Ecto neural progenitor cell (in vitro differentiated cells): ENCODE measurements at places on chromosomes 5 and 9.

GRCh38 chr9:136138566-136138965, 19.9 kb upstream of the TMEM250 start:
- peak; percentile 81 for DNase-seq

GRCh38 chr9:104879555-104880309, 48.2 kb downstream of the ABCA1 start:
- no peak for DNase-seq

DNA sequence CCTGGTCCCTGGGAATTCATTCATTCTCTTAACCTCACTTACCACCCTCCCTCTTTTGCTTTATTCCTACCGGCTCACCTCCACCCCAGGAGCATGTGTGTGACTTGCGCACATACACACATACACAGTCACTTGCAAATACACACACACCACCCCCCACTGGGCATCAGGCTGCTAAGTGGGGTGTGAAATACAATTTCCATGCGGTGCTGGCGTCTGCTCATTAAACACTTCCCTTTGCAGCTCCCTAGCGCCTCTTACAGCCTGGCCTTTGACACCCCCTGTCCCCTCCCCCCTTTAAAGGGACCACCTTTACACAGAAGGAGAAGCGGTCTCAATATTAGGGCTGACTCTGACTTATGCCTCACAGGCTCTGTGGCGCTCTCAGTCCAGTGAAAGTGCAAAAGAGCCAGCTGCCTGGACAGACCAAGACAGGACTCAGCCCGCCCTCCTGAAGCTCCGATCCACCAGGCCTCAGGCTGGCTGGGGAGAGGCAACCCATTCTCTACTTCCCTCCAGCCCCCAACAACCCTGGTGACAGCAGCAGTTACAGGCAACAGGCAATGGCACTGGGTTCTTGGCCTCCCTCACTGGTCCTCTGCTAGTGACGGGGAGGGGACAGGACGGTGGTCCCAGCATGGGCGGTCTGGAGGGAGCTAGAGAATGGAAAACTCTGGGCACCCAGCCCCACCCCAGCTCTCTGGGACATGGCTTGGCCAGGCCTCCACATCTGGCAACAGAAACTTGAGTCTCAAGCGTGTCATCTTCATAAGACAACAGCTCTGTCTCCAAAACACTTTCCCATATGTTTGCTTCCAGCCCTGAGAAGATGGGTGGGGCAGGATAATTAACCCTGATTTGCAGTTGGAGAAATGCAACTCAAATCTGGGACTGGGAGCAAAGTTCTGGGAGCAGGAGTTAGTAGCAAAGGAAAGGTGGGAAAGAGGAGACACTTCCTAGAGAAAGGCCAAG, 12.0 kb downstream of the ENHO start:
- no peak for DNase-seq

GRCh38 chr5:107805824-107806223, 135.1 kb upstream of the EFNA5 start:
- no peak for DNase-seq

DNA sequence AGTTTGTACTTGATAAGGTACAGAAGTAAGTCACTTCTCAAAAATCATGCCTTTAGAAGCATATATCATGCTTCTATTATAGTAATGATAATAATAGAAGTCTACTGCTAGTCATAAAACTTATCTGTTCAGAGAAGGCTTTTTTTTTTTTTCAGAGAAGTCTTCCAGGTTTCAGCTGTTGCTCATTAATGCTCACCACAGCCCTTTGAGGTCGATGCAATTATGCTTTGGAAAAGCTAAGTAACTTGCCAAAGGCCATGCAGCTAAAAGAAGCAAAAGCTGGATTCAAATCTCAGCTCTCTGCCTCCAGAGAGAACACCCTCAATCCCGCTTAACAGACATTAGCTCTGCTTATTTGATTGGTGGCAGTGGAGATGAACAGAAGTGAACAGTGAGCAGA, 150.8 kb downstream of the DOCK8 start:
- DNase-seq, result no peak

DNA sequence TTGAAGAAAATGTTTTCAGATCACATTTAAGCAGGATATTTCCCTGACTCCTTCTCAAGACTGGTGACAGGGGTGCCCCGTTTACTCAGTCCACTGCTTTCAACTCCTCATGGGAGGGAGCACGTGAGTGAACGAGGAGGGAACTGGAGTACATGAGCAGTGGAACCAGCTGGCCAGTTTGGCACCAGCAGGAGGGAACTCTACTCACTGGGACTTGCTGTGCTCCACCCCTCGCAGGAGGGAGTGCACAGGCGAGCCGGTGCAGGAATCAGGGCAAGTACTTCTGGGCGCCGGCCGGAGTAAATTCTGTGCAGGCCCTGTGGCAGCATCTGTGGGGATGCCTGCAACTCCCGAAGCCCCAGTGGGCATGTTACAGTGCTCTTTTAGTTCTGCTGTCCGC, 1941.1 kb upstream of the C9orf72 start:
- DNase-seq, result peak; percentile 52

DNA sequence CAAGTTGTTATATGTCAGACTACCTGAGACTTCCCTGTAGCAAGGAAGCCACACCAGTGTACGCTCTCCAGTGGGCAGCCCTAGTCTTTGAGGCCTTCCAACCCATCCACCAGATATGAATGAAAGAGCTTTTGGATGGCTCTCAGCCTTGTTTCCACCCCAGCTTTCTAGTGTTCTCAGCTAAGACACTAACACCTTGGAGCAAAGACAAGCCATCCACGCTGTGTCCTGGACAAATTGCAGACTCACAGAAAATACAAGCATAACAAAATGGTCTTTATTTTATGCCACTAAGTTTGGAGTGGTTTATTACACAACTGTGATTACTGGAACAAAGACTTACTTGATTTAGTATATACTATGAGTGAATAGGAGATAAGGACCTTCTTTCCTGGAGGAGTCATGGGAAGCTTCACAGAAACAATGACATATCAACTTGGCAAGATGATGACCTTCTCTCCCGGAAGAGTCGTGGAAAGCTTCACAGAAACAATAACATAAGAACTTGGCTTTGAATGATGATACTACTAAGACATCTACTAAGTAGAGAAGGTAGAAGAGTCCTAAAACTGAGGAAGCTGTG, 134.0 kb upstream of the VCAN start:
- no peak for DNase-seq

DNA sequence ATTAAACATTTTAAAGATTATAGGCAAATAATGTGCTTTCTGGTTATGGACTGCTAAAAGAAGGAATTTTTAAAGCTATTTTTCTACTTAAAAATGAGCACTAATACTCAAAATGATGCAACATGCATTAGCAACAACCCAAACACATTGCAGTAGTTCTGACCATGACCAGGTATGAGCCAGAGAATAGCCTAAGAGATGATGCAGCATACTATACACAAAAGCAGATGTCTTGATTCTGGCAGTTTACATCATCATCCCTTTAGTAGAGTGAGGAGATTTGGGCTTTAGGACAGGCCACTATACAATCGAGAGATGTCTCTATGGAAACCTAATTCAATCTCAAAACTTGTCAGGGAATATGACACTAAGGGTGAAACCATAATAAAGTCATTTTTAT, 307.1 kb downstream of the PRR16 start:
- no peak for DNase-seq

DNA sequence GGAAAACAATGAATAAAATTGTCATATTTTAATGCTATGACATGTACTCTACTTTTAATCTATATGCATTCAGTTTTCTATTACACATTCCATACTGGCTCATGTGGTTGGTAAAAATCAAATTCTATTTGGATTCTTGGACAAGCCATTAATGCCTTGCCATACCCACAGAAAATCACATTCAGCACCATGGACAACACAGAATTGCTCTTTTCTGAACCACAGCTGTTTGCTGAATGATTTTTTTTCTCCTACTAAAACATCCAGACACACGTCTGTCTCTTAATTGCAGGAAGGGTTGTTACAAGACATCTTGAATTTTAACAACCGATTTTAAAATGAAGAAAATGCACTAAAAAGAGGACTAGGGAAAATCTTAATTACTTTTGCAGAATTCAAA, 675.6 kb downstream of the BRINP1 start:
- no peak for DNase-seq

GRCh38 chr9:122364783-122365150, 6.1 kb upstream of the PTGS1 start:
- DNase-seq, result no peak

- DNase-seq, result no peak
Measured at GRCh38 chr5:61000887-61001286, 55.9 kb downstream of the NDUFAF2 start.

- DNase-seq, result no peak
Measured at GRCh38 chr9:131697908-131698617, 41.8 kb downstream of the RAPGEF1 start.

DNA sequence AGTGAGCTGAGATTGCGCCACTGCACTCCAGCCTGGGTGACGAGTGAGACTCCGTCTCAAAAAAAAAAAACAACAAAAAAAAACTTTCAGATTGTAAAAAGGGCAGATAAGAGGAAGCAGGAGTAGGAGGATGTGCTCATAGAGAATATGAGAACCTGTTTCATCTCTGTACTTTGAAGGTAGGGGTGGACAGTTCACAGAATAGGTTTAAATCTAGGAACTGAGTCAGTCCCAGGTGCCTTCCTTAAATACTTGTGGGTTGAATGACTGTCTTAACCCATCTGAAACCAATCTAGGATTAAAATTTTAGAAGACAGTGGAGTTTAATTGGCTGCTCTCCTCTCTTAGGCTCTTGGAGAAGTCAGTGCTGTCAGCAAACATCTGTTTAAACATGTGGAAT, 12.4 kb downstream of the POLK start:
- no peak for DNase-seq

- DNase-seq, result peak; percentile 70
Measured at GRCh38 chr9:116156621-116157314, 3.2 kb downstream of the PAPPA start.

- DNase-seq, result no peak
Measured at GRCh38 chr9:76231001-76231400, 163.2 kb downstream of the RFK start.

GRCh38 chr5:10700516-10700915, 60.5 kb downstream of the DAP start:
- DNase-seq, result no peak

- no peak for DNase-seq
Measured at GRCh38 chr5:90174236-90174635, 235.3 kb downstream of the CETN3 start.

DNA sequence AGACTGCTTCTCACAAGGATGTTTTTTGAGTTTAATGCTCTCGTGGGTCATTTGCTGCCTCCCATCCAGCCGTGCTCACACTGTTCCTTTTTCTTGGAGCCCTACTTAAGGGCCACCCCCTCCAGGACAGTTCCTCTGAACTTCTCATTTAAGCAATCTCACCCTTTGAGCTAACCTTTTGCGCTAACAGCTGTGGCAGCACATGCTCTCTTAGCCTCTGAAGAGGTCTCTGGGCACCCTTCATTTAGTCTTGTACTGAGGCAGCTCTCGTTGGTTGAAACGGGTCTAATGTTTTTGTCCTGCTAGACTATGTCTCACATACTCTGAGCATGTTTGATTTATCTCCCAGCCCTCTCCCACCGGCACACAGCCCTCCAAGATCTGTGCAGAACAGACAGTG, 11.8 kb downstream of the ALDH1B1 start:
- DNase-seq, result no peak

DNA sequence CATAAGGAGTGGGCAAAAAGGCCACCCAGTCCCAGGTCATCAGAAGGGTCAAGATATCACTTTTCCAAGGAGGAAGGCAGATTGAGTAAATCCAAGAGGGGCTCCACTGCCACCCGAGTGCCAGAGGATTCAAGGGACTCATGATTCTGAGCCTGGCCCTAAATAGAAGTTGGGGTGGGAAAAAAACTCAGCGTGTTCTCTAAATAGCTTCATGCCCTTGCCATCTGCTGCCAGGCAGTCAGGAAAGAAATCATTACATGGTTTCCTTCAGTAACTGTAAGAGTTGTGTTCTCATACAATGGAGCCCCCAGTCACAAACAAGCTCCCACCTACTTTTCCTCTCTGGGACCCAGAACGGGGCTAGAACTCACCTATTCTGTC, 37.2 kb downstream of the SAR1B start:
- DNase-seq, result no peak

- no peak for DNase-seq
Measured at GRCh38 chr9:129133082-129133481, 21.9 kb downstream of the PTPA start.

GRCh38 chr9:12968093-12968492, 193.3 kb downstream of the LURAP1L start:
- DNase-seq, result no peak

DNA sequence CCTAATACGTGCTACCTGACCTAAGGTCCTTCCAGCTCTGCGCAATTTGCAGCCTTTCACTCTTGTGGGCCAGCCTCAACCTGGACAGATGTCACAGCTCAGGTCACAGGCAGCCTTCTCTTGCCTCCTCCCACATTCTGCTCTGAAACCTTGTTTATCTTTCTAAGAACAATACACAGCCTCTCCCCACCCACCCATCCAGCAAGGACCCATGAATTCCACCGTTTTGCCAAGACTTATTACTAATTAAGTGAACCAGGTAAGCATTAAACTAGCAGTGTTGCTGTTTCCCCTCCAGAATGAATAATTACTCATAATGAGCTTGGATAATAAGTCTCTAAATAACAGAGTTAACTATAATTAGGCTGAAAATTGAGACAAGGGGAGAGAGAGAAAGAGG, 11.0 kb downstream of the FABP6 start:
- DNase-seq, result no peak

DNA sequence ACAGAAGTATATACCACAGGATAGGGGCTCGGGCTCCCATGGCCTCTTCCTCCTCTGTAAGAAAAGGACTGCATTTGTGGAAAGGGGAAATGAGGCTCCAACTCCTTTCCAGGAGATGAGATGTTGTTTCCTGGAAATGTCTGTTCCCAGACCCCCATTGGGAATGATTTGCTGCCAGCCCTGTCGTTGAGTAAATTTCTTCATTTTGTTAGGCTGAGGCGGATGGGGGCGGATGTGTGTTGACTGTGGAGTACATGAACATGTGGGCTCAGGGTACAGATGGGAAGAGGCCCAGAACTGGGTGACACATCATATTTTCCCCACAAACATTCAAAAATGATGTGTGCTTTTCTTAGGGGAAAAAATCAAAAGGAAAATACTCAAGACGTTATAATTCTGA, 28.8 kb upstream of the TNFAIP8 start:
- no peak for DNase-seq
